Skin of body (tissue), 3 donors: ENCODE measurements at places on chromosomes 7 and 10.

DNA sequence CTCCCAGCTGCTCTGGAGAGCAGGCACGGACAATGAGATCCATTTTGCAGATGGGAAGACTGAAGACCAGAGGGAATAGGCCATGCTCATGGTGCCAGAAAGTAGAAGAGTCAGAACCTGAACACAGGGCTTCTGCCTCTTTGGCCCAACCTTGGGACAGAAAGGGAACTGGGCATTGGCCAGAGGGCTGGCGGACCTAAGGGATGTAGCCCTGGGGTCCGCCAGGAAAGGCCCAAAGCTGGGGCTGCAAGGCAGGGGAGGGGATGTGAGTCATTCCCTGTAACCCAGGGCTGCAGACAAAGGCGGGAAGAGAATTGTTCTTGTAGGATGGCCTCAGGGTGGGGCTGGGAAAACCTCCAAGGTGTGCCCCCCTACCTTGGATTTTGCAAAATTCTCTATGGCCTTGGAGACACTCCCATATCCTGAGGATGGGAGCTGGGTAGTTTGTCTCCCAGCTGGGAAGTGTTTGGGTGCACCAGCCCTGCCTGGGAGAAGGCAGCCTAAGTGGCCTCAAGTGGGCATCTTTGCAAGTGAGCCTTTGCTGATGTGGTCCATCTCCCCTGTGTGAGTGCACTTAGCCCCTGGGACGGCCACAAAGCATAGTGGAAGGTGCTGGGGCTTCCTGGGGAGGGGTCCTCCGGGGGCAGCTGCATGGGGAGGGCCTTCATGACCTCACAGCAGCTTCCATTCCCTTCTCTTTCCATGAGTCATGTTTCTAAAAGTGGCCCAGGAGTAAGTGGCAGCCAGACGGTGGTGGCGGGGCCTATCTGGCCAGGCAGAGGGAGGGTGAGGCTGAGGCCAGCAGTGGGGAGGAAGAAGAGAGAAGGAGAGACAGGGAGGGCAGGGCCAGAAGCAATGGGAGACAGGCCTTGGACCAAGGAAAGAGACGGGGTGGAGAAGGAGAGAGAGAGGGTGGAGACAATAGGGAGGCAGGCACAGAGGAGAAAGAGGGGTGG, 9.2 kb downstream of the AQP1 start:
- no peak for DNase-seq

DNA sequence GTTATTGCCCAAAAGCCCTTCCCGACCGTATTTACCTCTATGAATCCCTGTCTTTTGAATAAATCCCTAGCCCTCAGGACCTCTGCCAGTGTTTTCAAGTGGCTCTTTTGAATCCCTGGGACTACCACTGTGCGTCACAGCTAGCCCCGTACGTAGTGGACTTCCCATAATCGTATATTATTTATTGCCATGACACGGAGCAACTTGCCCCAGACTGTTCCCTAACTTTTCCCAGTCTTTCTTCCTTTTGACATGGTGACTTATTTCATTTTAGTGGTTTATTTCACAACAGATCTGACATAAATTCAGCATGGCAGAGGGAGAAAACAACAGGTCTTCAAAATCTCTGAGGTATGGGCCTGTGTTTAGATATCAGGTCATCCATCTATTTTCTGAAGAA, 318.6 kb upstream of the KLF6 start:
- no peak for DNase-seq

GRCh38 chr7:73802459-73802858, 28.3 kb upstream of the CLDN4 start:
- no peak for DNase-seq

GRCh38 chr10:91598211-91598977, 34.5 kb downstream of the PPP1R3C start:
- no peak for DNase-seq
